Stimulated activated CD4-positive, alpha-beta T cell treated with anti-CD3 and anti-CD28 coated beads, Interleukin-1b, Interleukin-23, amount 100 ng/mL, for 1 hour (primary cell): ENCODE measurements at places on chromosomes 16 and 17.

- DNase-seq = no peak
Observed at GRCh38 chr16:82769845-82770244, 143.1 kb downstream of the CDH13 start.

DNA sequence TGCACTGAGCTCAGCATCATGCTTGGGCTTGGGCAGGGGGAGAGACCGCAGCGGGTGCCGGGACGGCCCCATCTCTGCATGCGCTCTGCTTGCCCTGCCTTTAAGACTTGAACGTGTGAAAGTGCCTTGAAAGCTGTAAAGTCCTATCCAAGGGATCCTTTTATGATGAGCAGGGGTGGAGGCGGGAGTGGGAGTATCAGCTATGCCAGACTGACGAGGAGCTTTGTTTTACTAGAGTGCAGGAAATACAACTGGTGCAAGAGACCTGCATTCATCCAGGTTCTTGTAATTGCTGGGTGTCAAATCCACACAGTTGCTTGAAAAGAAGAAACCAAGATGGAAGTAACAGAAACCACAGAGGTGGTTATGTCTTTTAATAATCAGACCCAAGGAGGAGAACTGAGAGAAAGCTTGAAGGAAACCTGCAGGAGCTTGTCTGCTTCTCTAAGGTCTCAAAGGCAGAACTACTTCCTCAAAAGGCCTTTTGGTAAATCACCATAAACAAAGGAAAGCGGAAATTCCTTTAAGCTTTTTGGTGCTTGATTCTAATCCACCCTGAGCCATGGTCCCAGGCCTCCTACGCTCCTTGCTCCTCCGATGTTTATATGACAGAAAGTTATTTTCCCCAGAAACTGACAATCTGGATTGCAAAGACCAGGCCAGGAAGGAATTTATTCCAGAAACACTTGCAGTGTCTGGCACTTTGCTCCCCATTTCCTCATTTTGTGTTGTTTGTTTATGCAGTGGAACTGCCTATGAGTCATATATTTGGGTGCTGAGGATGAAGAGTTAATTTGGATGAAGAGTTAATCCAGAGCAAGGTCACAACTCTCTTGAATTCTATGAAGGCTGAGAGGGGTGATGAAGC is 51.3 kb upstream of the FBXO47 start:
- no peak for DNase-seq

DNA sequence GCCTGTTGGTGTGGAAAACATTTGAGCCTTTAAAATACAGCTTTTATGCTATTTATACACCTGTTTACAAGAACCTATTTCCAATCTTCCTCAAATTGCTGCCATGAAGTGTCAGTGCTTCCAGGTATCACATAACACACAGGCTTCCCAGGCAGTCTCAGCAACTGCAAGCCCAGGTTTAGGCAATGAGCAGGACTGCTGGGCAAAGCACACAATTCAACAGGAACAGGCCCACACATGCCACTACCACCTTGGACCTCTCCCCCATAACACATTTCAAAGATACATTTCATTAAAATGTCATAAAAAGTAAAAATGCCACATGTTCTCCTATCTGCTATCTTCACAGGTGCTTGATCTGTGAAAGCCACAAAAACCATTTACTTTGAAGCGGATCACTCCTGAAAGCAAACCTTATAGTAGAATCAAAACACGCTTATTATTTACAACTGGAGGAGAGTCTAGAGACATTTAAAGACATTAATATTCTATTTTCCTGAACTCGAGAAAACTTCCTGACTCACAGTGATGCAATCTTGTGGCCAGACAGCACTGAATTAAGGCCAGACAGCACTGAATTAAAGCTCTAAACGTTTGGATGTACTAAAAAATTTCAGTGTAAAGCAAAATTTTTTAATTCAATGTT is 31.5 kb downstream of the ANKFY1 start:
- DNase-seq = no peak

- no peak for DNase-seq
Observed at GRCh38 chr17:14295676-14296075, 5.2 kb upstream of the HS3ST3B1 start.
